ENCODE measurements at places on chromosomes 7 and 10. TPM values are rescaled to one million over a fixed set of nuclear protein-coding genes. Genes with fewer than 3 reads are reported as not detected.

The ACBD7 gene
- total RNA-seq, result 0.83 TPM

The SFRP5 gene
- not detected for total RNA-seq

The LDB3 gene
- 0.96 TPM for total RNA-seq

The VIPR2 gene
- 0.07 TPM for total RNA-seq

The GUSB gene
- total RNA-seq, result 26.1 TPM

The POLR2J2 gene
- total RNA-seq, result 3.7 TPM

The MYO3A gene
- not detected for total RNA-seq

The ATRNL1 gene
- total RNA-seq, result 2.3 TPM

The GRID2IP gene
- total RNA-seq, result not detected

The ODAD2 gene
- total RNA-seq, result 0.26 TPM

The CELF2 gene
- total RNA-seq, result 18.1 TPM

The BMPR1A gene
- total RNA-seq, result 60.5 TPM

The OIT3 gene
- 0.03 TPM for total RNA-seq

The FOXK1 gene
- total RNA-seq, result 43.7 TPM

The NKX2-3 gene
- total RNA-seq, result not detected

The GPAM gene
- total RNA-seq, result 12.9 TPM

The DCLRE1A gene
- total RNA-seq, result 6.1 TPM

The SHH gene
- not detected for total RNA-seq

The SPDYE1 gene
- total RNA-seq, result not detected

The ZDHHC4 gene
- total RNA-seq, result 71.8 TPM

All from smooth muscle cell of the pulmonary artery (primary cell).